Left lobe of liver (tissue), 2 donors: ENCODE measurements at places on chromosomes 5 and 9.

DNA sequence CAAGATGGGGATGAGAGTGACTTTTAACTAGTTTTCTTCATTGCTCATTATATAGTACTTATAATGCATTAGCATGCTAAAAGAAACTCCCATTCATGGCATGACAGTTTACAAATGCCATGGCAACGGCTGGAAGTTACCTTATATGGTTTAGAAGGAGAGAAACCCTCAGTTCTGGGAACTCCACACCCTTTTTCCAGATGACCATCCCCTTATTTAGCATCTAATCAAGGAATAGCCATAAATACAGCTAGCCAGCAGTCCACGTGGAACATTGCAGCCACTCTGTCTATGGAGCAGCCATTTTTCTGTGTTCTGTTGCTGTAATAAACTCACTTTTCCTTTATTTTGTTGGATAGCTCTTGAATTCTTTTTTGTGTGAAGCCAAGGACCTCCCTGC, 1137.8 kb downstream of the CDH18 start:
- no peak for DNase-seq

- no peak for DNase-seq
Observed at GRCh38 chr5:155064580-155064979, 51.0 kb downstream of the KIF4B start.

GRCh38 chr9:35649431-35650340, 1.0 kb downstream of the SIT1 start:
- DNase-seq: no peak

GRCh38 chr5:171386861-171387344, 746 bp upstream of the NPM1 start:
- DNase-seq: no peak

- DNase-seq: no peak
Observed at GRCh38 chr5:167440846-167441245, 850.6 kb upstream of the WWC1 start.
